ENCODE measurements at places on chromosomes 3 and 15. TPM values are rescaled to one million over a fixed set of nuclear protein-coding genes. Genes with fewer than 3 reads are reported as not detected.
A peak's percentile ranks its signal among the peaks of the same experiment; 100 is the strongest.

DNA sequence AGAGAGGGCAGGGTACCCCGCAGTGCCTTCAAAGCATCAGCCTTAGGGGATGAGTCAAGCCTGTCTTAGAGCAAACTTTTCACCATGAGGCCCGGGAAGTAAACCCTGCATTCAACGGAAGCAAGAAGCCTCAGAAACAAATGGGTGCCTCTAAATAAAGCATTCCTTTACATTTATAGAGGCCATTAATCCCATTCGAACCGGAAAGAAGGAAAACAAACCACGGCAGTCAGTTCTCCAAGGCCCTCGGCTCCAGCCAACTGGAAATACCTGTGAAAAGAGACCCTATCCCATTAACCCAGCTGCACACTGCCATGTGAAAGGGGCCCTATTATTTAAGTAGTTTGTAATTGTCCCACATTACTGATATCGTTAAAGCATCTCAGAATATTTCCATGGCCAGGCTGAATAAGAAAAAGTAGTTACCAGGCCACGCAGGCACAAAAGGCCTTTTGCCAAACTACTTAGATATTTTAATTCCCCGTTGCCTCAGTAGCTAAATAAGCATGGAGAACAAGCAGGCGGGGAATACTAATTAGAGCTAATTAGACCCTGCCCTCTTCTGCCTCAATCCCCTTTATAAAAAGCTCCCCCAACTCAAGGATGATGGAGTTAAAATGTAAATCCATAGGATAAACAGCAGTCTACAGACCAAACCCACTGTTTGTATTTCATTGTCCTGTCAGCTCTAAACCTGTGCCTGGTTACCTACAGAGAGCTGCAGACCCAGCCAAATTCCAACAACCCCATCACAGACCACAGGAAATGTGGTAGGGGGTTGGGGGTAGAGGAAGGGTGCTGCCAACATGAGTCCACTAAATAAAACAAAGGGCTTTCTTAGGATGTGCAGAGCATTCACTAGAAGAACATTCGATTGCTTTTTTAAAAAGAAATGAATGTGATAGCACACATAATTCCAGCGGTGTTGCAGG is 4.1 kb downstream of the ITGB5 start:
- no peak for DNase-seq

GRCh38 chr3:128855569-128855968 is 23.9 kb upstream of the ACAD9 start:
- DNase-seq: no peak

GRCh38 chr15:70339571-70340493 is 242.1 kb upstream of the TLE3 start:
- DNase-seq: no peak

DNA sequence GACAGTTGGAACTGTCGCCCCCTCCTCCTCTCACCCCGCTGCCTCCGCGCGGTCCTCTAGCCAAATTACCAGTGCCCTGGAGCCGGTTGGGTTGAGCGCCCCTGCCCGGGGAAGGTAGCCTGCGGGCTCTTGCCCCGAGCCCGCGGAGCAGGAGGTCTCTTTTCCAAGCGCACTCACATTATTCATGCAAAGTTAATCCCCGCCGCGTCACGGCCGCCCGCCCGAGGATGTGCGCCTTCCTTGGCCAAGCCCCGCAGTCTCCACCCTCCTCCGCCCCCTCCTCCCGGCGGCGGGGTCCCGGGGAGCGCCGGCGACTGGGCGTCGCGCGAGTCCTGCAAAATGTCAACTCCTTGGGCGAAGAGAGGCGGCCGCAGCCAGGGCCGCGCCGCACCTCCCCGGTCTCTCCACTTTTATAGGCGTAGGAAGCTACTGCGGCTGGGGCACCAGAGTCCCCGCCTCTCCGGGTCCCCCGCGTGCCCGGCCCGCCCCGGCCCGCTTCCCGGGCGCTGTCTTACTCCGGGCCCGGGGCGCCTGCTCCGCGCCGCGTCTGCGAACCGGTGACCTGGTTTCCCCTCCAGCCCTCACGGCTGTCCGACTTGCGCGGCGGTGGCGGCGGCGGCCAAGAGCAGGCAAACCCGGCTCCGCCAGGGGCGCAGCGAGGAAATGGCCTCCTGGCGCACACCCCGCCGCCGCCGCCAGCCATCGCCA is at the start of gene THRB:
Gene THRB, minus strand, starts transcription at position 233 of the 708 bp plus-strand sequence.
- DNase-seq: peak; percentile 82

DNA sequence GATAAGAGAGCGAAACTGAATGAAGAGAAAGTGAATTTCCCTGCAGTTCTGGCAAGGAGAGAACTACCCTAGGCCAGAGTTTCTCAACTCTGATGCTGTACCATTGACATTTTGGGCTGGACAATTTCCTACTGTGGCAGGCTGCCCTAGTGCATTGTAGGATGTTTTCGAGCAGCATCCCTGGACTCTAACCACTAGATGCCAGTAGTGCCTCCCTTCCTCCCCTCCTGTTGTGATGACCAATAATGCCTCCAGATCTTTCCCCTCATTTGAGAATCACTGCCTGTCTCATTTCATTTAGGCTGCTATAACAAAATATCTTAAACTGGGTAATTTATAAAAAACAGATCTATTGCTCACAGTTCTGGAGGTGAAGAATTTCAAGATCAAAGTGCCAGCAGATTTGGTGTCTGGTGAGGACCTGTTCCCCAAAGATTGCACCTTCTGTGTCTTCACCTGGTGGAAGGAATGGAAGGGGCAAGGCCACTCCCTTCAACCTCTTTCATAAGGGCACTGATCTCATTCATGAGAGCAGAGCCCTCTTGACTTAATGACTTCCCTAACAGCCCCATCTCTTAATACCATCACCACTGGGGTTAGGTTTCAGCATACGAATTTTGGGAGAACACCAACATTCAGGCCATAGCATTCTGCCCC is 188.9 kb upstream of the MEIS2 start:
- no peak for DNase-seq

GRCh38 chr3:136783708-136784191 is 31.6 kb upstream of the STAG1 start:
- no peak for DNase-seq

GRCh38 chr3:133838296-133838789 is 32.7 kb downstream of the SRPRB start:
- no peak for DNase-seq

GRCh38 chr3:141959589-141960554 is 83.4 kb downstream of the ATP1B3 start:
- no peak for DNase-seq

DNA sequence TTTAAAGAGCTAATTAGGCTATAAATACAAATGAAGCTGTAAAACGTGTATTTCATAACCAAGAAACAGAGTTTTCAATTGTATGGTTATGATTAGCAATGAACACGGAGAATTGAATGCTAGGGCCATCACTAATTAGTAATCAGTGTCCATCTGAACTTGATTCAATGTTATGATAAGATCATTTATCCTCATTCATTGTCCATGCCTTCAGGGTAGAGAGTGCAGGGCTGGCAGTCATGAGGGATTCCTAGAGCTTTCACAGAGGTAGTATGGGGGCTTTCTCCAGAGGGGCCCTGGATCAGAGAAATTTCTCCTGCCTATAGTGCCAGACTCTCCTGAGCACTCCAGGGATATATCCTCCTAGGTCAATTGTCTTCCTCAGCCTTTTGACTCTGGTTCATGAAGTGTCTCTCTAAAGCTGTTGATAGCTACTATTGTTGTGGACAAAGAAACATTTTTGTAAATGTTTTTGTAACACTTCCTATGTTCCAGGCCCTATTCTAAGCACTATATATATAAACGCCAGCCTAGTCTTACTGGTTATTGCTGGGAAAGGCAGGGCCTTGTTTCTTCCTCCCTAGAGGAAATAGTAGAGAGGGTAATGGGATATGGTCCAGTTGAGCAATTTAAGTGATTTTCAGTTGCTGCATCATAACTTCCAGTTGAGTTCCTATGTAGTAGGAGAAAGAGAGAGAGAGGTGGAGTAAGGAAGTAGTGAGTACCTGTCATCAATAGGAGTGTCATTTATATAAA is 249.0 kb downstream of the NFKBIZ start:
- no peak for DNase-seq

GRCh38 chr3:134477002-134477401 is 8.8 kb downstream of the ANAPC13 start:
- no peak for DNase-seq

DNA sequence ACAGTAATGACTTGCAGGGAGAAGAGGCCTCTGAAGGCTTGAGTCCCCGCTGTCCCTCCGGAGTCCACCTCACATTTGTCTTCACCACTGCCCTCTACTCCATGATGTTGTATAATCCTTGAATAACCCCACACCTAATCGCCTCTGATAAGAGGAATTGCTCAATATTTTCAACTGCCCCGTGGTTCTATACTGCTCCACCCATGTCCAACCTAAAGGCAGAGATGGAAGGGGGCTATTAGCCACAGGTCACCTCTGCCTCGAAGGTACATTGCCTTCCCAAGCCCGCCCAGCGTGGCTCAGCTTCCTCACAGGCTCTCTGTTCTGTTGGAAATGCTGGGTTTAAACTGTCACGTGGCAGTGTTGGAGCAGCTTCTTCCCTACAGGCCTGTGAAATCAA is 12.4 kb downstream of the TLR9 start:
- DNase-seq: no peak

GRCh38 chr3:16803019-16803418 is 81.7 kb upstream of the PLCL2 start:
- peak; percentile 32 for DNase-seq

Gene AHSG
- not detected for total RNA-seq

Gene AGTR1
- not detected for total RNA-seq

Gene RNF7
- 95.0 TPM for total RNA-seq

Gene ADAMTS17
- 6.8 TPM for total RNA-seq

Gene HRH1
- total RNA-seq: not detected

Gene ITIH1
- total RNA-seq: not detected

Gene LRRC2
- not detected for total RNA-seq

Gene ERICH6
- total RNA-seq: 0.69 TPM

Gene BTD
- 12.7 TPM for total RNA-seq

Gene PLCB2
- total RNA-seq: 2.6 TPM

Gene PBRM1
- total RNA-seq: 192 TPM

Gene VGLL3
- total RNA-seq: 0.15 TPM

Gene DISP2
- total RNA-seq: 44.3 TPM
